H7 (cell line): ENCODE measurements at places on chromosomes 1 and 21.

DNA sequence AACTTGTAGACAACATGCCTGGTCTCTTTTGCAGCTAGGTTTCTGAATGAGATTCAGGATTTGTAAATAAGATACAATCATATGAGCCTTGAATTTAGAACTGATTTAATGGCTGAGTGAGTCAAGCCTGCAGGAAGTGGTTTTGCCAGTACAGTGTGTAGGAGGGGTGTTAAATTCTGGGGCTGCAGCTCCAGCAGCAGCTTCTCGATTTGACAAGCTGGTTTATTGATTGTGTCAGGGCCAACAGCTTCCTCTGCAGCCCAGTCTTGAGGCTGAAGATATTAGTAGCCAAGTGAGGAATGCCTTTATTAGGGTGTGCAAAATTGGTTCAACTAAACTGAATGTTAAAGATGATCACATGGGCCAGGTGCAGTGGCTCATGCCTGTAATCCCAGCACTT, 11.5 kb upstream of the PLA2G5 start:
- no peak for DNase-seq

DNA sequence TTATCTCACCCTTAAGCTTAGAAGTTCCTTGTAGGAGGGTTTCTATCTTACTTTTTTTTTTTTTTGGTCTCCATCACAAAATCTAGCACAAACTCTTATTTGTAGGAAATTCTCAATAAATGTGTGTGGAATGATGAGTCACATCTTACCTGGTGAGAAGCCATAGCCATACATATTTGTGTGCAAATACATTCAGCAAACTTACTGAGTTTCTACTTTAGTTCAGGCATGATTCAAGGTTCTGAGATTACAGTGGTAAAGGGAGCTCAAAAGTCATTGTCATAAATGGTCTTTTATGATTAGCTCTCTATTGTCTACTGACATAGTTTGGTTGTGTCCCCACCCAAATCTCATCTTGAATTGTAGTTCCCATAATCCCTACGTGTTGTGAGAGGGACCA, 193.1 kb upstream of the UBE2U start:
- no peak for DNase-seq

DNA sequence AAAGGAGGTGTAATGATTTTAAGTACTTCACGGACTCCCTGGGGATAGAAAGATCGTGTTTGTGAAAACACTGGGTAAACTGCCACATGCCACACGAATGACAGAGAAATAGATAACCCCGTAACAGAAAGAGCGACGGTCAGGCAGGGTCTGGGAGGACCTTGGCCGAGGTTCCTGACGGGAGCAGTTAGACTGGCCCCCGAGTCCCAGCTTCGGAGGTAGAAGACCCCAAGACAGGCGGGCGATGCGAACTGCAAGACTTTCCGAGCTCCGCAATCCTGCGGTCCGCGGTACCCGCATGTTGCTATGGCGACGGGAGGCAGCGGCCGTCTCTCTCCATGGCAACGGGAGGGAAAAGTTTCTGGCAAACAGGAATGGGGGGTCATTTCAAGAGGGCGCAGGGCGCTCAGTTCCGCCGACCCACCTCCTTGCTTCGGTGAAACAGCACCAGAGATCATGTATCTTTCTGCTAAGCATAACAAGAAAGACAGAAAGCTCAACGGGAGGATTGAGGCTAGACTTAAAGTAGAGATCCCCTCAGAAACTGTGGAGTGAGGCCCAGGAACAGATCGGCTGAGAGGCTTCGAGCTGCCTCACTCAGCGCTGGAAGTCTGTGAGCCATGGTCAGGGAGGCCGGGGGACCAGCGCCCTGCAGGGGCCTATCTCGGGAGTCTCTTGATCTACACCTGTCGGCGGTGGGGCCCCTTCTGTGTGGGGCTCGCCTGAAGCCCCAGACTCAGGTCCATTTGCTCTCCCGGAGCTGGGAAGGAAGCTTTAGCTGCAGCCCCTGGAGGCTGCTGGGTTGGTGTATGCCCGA, 685 bp upstream of the SYT6 start:
- peak; percentile 87 for DNase-seq

- no peak for DNase-seq
Observed at GRCh38 chr1:182984621-182985020, 31.7 kb upstream of the SHCBP1L start.

GRCh38 chr1:68322837-68323687, 90.7 kb upstream of the WLS start:
- DNase-seq, result no peak

GRCh38 chr1:109924316-109924715, 13.7 kb downstream of the CSF1 start:
- DNase-seq, result peak; percentile 12

- DNase-seq, result no peak
Observed at GRCh38 chr1:89596698-89597097, 36.2 kb upstream of the LRRC8C start.

- DNase-seq, result no peak
Observed at GRCh38 chr1:45395582-45395981, 55.3 kb upstream of the MUTYH start.

GRCh38 chr1:32007591-32007940, 6.1 kb upstream of the KHDRBS1 start:
- no peak for DNase-seq

DNA sequence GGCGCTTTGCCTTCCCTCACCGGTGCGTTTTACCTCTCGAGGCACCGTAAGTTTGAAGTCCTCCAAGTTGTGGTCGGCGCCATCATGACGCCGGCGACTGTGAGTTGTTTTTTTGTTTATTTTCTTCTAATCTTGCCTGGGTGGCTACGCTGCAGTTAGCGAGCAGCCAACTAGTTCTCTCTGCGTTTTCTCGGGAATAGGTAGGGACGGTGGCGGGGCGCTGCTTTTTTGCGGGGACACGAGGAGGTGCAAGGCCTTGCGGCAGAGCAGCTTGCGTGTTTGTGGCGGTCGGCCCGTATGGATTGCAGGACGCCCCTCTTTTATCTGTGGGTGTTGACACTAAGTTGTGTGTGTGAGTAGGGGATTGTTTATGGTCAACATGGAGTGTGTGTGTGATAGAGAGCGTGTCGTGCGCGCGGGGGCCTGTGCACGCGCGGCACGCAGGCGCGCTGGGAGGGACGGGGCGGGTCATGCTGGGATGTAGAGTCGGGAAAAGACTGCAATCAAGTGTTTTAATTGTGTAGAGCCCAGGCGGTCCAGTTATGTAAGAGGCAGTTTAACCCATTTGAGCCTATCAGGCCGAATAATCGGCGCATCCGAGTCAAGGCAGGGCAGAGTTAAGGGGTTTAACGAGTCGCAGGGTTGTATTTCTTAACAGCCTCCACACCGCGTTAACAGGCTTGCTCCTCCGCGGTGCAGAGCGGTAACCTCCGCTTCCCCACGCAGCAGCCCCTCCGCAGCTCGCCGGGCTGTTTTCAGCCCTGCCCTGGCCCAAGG, 1.2 kb upstream of the NEGR1 start:
- DNase-seq, result peak; percentile 54

GRCh38 chr1:108047085-108047484, 82.1 kb upstream of the VAV3 start:
- no peak for DNase-seq

GRCh38 chr1:180862305-180862704, 50.4 kb upstream of the KIAA1614 start:
- no peak for DNase-seq

DNA sequence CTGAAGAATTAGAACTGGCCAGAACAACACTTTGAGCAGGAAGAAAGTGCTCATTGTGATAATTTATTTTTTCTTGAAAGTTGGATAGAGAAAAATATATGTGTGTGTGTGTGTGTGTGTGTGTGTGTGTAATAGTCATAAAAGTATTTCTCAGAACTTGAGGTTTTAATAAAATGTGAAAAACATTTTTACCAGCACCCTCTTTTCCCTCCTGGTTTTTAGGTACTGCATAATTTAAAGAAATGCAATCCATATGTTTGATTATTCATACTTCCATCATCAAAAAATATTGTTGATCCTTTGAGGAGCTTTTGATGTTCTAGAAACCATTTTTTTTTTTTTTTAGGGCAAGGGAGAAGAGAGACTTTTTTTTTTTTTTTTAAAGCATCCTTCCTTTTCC, 66.8 kb upstream of the JUN start:
- DNase-seq, result no peak

DNA sequence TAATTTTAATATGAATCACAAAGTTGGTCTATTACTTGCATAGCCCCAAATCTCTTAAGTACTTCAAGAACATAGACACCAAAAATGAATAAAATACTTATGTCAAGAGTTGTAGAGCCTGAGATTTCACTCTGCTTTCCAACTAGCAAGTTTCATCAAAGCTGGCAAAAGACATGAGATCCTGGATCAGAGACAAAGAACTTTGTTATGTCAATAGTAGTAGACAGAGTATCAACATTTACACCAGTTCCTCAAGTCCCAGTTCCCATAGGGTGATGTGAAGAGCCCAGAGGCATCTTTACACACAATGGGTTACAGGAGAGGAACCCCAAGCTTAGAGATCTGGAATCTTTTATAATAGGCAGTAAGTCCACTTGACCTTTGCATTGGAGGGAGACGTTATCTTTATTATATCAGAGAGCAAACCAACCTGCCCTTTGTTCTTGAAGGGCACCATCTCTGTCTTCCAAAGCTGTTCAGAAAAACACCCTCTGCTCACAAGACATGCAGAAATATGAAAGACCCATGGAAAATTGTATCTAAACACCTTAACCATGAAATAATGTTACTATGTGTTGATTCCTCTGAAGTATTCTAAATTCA, 174.4 kb upstream of the GALNT2 start:
- no peak for DNase-seq

DNA sequence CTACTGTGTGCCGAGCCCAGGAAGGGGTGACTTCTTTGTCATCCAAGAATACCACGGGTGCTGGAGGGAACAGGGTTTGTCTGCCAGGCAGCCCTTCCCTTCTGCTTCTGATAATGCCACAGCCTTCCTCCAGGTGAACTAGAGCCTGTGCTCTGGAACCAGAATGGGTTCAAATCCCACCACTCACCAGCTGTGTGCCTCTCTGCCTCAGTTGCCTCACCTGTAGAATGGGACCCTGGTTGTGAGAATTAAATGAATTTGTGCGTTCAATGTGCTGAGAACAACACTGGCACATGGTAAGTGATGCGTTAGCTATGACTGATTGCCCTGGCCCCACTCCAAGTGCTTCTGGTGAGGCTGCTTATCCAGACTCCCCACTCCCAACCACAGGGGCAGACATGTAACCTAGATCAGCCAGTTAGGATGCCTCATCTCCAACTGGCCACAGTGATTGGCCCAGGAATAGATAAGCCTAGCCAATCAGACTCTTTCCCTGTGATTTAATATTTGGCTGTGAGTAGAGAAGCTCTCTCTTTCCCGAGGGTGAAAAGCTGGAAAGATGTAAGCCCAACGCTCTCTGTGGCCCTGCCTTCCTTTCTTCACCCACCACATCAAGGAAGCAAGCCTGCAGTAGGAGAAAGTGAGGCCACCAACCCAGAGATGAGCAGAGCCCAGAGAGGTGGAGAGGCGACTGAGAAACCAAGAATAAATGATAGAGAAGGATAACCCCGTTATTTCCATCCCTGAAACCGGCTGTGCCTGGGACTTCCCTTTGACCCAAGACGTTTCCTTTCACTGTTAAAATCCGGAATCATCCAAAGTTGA, 20.8 kb upstream of the LAPTM5 start:
- no peak for DNase-seq

DNA sequence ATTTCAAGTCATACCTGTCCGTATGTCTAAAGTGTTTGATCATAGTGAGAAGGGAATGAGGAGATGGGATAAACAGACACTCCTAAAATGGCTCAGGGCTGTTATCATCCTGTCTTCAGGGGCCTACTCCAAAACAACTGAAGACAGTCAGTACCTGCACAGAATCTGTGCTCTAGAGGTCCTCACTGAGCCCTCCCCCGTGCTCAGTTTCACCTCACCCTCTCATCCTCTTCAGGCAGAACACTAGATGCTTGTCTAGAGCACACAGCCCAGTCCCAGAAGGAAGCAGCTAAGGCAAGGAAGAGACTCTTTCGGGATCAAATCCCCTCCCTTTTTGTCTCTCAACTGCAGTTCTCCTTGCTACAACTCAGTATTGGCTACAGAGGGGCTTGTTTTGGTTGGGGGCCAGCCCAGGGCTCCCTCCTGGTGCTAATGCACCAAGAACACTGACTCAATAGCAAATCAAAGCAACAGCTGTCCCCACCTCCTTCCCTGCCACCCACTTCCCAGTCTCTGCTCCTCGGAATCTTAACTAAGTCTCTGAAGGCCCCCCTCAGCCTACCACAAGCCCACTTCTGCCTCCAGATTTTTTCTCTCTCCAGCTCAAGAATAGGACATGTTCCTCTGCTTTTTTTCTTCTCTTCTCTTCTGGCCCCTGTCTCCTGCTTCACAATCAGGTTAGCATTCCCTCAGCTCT, 10.1 kb downstream of the CADM3 start:
- DNase-seq, result no peak

DNA sequence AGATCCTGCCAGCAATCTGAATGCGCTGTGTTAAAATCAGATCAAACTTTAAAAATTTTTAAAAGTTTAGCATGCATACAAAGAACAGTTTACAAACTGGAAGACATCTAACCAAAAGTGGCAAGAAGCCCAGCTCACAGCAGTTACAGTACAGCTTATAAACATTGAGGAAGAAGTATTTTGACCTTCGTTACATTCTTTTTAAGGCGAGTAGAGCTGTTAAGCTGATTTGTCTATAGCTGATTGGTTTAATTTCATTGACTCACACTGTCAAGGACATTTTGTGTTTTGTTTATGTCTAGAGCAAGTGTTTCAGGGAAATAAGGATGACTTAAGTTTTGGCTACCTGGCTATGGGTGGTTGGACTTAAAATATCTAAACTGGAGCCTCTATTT, 3.0 kb upstream of the PGM1 start:
- no peak for DNase-seq

DNA sequence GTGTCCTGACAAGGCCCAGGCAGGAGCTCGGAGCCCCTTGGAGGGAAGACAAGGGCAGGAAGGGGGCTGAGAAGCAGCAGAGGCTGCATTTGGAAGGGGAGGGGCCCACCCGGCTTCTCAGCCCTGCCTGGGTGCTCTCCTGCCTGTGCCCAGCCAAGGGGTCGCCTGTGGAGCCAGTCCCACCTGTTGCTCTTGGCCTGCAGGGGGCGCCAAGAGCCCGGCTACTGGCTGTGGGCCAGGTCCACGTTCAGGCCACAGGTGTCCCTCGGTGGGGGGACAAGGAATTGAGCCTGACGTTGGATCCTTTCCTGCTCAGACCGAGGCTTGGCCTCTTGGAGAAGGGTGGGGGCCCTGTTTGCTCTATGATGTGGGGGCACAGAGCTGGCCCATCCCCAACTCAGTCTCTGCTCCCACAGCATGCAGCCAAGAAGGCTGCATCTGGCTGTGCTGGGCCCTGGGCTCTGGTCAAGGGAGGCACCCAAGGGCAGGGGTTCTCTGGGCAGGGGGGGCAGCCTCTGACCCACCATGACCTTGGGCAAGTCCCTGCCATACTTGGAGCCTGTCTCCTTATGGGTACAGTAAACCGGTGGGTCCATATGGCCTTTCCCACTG, 10.9 kb downstream of the WNT4 start:
- peak; percentile 98 for DNase-seq

- DNase-seq, result peak; percentile 59
Observed at GRCh38 chr21:44509539-44509938, 30.5 kb downstream of the KRTAP10-1 start.
